IPS DF 19.7 (cell line): ENCODE measurements at places on chromosomes 7 and 10.

- peak; percentile 30 for DNase-seq
Measured at GRCh38 chr10:57786850-57787750, 480.6 kb downstream of the IPMK start.

- no peak for DNase-seq
Measured at GRCh38 chr10:23342213-23342884, 2.2 kb downstream of the C10orf67 start.

- DNase-seq, result no peak
Measured at GRCh38 chr7:150975536-150976319, 2.4 kb downstream of the KCNH2 start.

GRCh38 chr10:18005445-18005780 lies 53.7 kb downstream of the SLC39A12 start:
- no peak for DNase-seq

DNA sequence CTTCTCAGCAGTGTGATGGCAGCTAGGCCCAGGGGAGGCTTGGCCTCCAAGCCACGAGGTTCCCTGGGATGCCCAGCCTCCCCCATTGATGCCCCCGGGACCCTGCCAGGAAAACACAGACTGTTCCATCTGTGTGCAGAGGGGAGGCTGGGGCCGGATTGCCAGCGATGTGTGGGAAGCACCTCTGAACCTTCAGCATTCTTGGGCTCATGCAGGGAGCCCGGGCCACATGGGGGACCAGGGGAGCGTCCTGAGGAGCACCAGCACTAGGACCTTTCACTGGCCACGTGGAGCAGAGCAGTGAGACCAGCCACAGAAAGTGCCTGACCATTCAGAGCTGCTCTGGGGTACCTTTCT lies 2.6 kb downstream of the IMPDH1 start:
- no peak for DNase-seq

- no peak for DNase-seq
Measured at GRCh38 chr10:94630017-94630688, 53.4 kb upstream of the CYP2C18 start.

GRCh38 chr7:27168265-27168947 lies 3.1 kb upstream of the HOXA9 start:
- DNase-seq, result no peak

DNA sequence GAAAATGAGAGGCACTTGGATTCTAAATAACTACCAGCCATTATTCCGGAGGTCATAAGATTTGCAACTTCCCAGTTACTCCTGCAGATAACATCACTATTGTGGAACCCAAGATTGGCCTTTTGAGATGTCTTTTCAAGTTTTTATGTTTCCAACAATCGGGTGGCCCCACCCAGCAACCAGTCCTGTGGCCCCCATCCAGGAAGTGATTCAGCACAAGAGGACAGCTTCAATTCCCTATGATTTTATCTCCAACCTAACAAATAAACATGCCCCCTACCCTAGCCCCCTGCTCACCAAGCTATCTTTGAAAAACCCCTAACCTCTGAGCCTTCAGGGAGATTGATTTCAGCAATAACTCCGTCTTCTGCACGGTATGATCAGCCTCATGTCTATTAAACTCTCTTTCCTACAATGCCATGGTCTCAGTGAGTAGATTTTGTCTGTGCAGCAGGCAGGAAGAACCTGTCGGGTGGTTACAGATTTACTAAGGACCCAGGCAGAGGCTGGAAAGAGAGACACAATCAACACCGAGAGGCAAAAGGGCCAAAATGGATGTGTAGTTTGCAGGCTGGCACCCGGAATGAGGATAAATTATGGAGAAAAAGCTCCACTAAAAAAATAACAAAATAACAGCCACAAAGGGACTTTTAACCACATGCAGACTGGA lies 83.9 kb upstream of the UNC5B start:
- no peak for DNase-seq

GRCh38 chr10:118607768-118608354 lies 12.4 kb upstream of the PRLHR start:
- DNase-seq, result no peak

GRCh38 chr7:5332579-5332978 lies 49.8 kb downstream of the SLC29A4 start:
- DNase-seq, result no peak

- DNase-seq, result no peak
Measured at GRCh38 chr10:99654390-99655175, 4.7 kb upstream of the ENTPD7 start.

GRCh38 chr10:64636461-64636860 lies 1115.3 kb downstream of the REEP3 start:
- DNase-seq, result no peak

DNA sequence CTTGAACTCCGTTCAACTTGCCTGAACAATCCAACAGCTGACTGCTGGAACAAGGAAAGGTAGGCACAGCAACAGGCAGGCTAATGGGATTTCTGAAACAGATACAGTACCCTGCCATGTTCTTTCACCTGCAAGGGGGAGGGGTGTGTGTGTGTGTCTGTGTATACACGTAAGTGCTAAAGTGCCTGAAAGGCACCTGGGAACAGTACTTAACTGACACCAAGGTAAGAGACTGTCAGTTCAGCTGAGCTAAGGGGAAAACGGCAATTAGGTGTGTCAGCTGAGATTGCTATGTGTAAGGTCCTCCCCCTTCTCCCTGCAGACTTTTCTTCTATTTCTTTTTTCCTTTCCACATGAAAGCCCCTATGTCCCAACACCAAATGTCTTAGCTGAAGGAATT lies 27.0 kb downstream of the NAMPT start:
- DNase-seq, result no peak

GRCh38 chr10:11260170-11260569 lies 242.5 kb downstream of the CELF2 start:
- DNase-seq, result no peak

GRCh38 chr7:142815134-142815533 lies 39.7 kb upstream of the EPHB6 start:
- no peak for DNase-seq

GRCh38 chr7:1670894-1671593 lies 967 bp downstream of the ELFN1 start:
- DNase-seq, result no peak

- no peak for DNase-seq
Measured at GRCh38 chr7:139998572-139998971, 64.2 kb downstream of the PARP12 start.

GRCh38 chr7:138835087-138835486 lies 37.1 kb upstream of the ATP6V0A4 start:
- no peak for DNase-seq
